NCI-H1417 (cell line): ENCODE measurements at places on chromosomes 3 and 15.

- DNase-seq, result peak; percentile 55
Observed at GRCh38 chr3:156160647-156161046, 40.3 kb downstream of the KCNAB1 start.

GRCh38 chr15:99749386-99749785 lies 16.1 kb upstream of the LYSMD4 start:
- DNase-seq, result no peak

DNA sequence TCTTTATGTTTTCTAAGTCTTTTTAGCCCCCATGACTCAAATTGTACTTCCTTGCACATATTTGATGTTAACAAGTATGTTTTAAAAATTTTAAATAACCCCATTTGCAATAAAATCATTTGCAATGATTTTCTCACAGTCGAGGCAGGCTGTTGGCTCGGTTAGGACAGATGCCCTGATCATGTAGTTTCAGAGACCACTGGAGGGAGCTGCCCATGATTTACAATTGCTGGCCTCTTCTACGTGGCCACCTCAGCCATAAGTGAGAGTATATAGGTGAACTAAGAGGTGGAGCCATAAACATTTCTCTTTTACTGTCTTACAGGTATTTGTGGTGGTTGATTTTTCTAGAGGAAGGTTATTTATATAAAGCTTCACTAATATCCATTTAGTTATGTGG lies 1.7 kb downstream of the DTWD1 start:
- DNase-seq, result no peak

- no peak for DNase-seq
Observed at GRCh38 chr3:116470605-116471197, 25.4 kb upstream of the LSAMP start.

- DNase-seq, result no peak
Observed at GRCh38 chr15:24745290-24745689, 69.7 kb downstream of the NPAP1 start.

- no peak for DNase-seq
Observed at GRCh38 chr3:12903881-12904280, 62.5 kb upstream of the RPL32 start.

DNA sequence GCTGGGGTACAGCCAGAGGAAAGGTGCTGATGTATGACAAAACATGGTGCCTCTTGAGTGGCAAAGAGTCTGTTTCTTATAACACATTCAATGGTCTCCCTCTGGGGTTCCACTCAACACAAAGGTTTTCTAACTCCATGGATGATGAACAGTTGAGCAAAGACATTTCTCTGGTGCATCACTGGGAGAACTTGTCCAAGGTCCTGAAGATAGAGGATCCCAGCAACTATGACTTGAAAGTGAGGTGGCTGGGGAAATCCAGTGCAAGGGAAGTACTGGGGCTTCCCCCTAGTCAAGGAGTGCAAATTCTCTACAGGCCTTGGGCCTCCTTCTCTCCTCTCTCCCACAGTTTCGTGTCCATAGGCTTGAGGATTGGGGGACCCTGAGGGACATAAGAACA lies 431.1 kb downstream of the WDR72 start:
- DNase-seq, result no peak

GRCh38 chr15:81016489-81017068 lies 15.9 kb downstream of the TLNRD1 start:
- DNase-seq, result no peak

GRCh38 chr3:157073810-157074209 lies 86.1 kb downstream of the CCNL1 start:
- DNase-seq, result no peak

DNA sequence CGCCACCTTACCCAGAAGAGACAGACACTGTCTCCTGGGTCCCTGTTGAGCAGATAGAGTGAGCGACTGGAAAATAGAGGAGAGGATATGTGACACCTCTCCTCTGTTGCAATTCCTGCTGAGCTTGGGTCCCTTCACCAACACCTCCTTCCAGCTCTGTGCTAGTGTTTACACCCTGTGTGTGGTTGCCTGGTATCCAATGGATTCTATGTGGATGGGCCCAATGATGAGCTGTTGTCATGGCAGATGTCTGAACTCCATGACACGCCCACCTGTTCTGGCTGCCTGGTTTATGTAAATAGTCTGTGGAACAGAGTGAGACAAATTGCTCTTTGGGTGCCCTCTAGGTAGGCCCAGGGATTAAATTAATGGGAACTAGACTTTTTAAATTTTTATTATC lies 23.7 kb downstream of the RBM5 start:
- DNase-seq, result peak; percentile 7

DNA sequence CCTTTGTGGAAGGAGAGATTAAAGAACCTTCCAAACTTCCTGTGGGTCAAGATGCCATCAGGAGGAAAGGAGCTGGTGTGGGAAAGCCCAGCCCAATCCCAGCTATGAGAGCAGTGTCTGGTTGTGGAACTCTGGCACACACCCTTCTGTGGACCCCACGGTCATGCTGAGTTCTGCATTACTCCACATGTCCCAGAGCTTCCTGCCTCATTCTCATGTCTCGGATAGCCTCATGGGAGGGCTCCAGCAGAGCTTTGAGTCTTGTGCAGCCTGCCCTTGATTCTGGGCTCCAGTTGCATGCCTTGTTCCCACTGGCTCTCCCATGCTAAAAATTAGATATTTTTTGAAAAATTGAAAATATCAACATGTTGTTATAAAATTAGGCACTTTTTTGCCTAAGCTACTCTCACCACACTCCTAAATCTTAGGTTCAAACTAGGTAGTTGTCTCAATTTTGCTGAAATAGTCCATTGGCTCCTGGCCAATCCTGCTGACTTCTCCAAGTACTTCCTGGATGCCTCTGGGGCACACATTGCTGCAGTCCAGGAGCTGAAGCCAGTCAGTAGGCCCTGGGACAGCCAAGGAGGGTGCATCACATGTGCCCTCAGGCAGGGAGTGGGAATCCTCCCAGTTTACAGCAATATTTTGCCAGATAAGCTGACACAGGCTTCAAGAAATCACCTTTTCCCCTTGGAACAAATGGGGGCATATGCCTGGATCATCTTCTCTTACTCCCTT lies 144.3 kb downstream of the EEFSEC start:
- DNase-seq, result no peak

DNA sequence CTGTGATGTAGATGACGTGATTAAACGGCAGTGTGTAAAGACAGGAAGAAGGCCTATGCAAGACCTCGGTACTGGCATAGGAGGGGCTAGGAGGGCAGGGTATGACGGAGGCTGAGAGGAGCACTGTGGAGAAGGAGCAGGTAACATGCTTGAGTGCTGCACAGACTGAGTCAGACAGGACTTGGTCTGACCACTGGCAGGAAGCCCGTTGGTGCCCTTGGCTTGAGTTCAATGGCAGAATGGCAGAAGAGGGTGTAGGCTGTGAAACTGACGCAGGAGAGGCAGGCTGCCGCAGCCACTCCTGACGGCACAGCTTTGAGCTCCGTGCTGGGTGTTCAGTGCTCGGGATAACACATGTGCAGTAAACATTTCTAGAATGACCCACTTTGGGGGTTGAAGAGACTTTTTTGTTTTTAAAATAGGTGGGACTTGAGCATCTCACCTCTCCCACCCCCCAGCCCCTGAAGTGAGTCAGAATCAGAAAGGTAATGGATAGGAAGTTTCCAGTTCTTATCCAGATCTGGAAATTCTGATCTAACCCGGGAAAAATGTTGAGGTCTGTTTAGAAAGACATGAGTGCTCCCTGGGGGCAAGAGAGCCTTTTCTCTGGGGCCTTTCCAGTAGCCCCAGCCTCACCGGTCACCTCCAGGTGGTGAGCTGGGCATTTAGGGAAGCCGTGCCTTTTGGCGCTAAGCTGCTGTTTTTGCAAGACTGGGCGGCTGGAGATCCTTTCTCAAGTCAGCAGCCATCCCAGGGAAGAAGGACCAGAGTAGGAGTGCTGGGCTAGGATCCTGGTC lies 126.4 kb downstream of the RPLP1 start:
- DNase-seq, result no peak

- no peak for DNase-seq
Observed at GRCh38 chr15:43100971-43101370, 4.9 kb downstream of the UBR1 start.

- DNase-seq, result no peak
Observed at GRCh38 chr3:79886204-79886603, 118.4 kb upstream of the ROBO1 start.

- DNase-seq, result no peak
Observed at GRCh38 chr15:74857082-74857655, 14.2 kb upstream of the ULK3 start.

DNA sequence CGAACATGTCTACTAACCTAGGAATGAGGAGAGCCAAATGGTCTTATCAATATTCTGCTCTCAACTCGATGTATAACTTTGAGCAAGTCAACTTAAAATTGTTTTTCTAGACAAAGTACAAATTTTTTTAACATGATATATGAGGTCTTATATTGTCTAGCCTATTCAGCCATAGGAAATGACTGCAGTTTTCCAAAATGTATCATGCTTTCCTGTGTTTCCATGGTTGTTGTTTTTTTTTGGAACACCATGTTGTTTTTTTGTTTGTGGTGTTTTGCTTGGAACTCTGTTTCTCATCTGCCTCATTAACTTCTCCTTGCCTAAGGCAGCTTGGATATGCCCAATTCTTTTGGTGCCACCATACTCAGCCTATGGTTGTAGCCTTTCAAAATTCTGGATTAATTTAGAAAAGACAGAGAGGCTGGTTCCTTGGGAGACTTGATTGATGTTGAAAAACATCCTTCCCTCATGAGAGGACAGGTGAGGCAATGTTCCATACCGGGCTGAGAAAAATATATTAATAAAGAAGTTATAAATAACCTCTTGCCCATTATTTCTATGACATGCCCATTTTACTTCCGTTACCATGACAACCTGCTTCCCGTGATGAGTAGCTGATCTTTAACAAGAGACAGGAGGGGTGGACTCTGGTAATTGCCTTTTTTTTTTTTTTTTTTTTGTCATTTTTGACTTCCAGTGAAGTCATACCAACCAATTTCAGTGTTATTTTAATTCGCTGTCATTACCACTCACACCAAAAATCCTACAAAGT lies 687.9 kb upstream of the GRM7 start:
- no peak for DNase-seq

DNA sequence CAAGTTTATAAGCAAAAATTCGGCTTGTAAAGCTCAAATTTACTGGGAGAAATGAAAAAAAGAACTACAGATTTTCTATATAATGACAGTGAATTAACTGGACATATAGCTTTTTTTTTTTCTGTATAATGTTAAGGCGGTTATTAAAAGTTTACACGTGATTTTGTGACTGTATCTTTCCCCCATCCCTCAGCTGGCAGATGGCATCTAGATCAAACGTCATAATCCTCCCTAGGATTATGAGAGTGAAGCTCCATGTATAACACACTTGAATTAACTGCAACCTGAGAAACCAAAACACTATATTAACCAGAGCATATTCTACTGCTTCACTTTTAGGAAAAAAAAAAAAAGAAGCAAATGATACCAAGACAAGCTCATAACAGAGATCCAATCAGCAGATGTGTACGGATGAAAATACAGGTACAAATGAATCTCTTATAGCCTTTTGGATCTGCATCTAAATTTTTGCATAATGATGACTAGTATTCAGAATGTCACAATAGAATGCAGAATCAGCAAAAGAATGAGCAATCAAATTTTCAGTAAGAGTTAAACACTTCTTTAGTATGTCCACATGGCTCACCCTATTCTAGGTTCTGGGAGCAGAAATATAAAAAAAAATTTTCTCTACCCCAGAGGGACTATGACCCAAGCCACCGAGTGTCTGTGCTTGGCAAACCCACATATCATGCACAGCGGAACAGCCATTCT lies 12.4 kb downstream of the MOBP start:
- DNase-seq, result no peak

- peak; percentile 4 for DNase-seq
Observed at GRCh38 chr3:123941121-123941520, 19.9 kb downstream of the CCDC14 start.

GRCh38 chr3:36764704-36765038 lies 318 bp upstream of the DCLK3 start:
- no peak for DNase-seq

DNA sequence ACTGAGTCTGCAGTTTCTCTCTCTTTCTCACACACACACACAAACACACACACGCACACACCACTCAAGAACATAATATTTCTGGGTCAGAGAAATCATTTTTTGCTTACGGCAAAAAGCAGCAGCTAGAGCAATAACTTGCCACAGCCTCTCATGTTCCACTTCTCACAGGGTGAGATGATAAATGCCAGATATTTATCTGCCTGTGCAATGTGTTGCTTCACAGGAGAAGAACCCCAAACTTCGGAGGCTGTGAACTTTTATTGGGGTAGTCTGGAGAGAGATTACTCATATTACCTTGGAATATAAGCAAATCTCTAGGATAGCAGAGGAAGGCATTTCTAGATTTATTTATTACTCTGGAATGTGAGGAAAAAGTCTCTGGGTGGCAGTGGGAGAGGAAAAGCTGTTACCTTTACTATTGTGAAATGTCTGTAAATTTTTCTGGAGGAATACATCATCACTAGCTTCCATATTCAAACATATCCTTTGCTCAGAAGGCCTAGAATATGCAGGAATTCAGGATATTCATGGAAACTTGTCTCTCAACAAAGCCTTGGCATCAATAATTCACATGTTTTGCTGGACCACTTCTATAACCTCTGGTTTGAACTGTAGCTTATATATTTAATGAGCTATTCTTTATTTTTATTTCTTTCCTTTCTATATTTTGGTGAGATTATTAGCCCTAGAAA lies 369.2 kb downstream of the NSUN3 start:
- DNase-seq, result no peak

- DNase-seq, result no peak
Observed at GRCh38 chr3:133162265-133162664, 124.1 kb downstream of the TMEM108 start.

DNA sequence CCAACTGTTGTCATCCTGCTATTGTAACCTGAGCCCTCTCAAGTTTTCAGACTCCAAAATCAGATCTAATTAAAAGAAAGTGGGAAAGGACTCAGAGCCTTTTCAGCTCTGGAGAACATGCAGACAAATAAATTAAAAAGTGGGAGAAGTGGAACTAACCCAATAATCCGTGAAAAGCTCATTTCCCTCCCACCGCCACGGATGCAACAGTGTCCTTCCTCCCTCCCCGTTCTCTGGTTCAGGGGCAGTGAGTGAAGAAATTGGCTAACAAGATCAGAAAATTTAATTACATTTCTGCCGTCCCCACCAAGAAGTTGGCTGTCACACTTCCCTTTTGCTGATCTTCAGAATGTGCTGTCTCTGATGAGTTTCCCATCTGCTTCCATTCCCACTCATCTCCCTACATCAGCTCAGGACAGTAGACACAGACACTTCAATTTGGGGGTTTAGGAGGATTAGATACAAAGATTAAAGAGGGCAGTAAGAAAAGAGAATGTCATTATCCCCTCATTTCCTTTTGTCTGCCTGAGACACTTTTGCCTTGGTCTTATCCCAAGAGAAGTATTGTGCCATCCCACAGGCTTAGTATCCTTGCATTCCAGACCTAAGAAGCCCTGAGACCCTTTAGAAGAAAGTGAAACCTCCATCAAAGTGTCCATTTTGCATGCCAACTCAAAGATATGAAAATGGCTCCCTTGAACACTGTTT lies 335.7 kb upstream of the PPP2R3A start:
- peak; percentile 15 for DNase-seq
